ENCODE measurements at places on chromosomes 3 and 15. TPM values are rescaled to one million over a fixed set of nuclear protein-coding genes. Genes with fewer than 3 reads are reported as not detected.

B3GNT5 gene
- 29.4 TPM for total RNA-seq

DOCK3 gene
- 0.16 TPM for total RNA-seq

DNA sequence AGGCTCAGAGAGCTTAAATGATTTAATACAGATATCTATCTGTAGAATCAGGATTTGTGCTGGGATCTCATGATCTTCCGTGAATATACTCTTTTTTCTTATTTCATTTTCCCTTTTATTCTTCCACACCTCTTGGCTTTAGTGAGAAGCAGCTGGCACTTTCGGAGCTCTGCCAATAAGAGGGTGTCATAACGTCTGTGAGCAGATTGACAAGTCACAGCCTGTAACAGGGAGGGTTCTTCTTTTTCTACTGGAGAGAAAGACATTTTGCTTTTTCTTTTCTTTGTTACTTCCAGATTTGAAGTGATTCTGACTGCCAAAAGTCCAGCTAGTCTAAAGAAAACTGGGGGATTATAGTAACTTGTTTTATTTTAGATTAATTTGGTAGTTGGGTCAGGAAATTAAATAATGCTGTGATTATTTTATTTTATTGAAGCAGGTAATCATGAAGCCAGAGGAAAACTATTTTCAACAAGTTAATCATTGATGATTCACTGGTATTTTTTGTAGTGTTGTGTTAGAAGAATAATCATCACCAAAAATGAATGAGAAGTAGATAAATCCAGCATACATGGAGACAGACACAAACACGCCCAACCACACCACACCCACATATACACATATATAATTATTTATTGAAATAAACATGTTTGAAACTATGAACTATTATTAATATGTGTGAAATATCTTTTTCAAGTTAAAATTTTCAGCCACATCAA, 69.8 kb downstream of the TNFAIP8L3 start:
- H3K27me3 ChIP-seq = no peaks in the 10 kb centered on the region
- H3K36me3 ChIP-seq = no peaks in the 10 kb centered on the region
- H3K4me1 ChIP-seq = no peaks in the 10 kb centered on the region
- no peak overlapping the region for H3K27ac ChIP-seq

DNA sequence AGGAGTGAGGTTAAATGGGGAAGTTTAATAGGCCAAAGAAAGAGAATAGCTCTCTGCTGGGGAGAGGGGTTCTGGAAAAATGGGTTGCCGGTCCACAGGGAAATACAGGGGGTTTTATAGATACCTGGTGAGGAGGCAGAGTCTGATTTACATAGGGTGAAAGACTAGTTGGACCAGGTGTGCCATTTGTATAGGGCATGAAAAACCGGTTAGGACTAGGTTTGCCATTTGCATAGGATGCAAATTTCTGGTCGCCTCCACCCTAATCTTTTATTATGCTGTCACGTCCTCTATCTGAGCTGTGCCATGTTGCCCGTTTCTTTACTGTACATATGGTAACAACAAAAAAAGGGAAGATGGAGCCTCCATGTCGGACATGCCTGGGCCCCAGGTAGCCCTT, 960.1 kb downstream of the FHIT start:
- H3K27me3 ChIP-seq = no peaks in the 10 kb centered on the region
- no peak overlapping the region for H3K4me3 ChIP-seq
- no peak overlapping the region for H3K27ac ChIP-seq

DNA sequence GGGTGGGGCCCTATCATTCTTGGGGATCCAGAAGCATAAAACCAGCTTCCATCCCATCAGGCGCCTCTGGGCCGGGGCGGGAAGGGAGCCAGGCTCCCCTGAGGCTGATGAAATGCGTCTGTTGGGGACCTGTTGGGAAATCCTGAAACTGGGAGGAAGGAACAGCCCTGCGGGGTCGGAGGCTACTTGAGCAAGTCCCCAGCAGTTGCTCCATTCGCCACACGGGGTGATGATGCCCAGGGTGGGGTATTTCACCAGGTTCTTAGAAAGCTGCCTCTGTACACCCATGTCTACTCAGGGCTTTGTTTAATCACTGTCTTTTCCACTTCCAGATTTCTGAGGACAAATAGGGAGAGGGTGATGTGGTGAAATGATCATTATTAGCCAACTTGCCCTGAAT, 25.4 kb upstream of the TSEN2 start:
- no peaks in the 10 kb centered on the region for H3K36me3 ChIP-seq
- no peak overlapping the region for H3K4me3 ChIP-seq
- DNase-seq = no peak
- peaks cover 14% of the 10 kb centered on the region for H3K4me1 ChIP-seq
- H3K27ac ChIP-seq = no peak overlapping the region

DNA sequence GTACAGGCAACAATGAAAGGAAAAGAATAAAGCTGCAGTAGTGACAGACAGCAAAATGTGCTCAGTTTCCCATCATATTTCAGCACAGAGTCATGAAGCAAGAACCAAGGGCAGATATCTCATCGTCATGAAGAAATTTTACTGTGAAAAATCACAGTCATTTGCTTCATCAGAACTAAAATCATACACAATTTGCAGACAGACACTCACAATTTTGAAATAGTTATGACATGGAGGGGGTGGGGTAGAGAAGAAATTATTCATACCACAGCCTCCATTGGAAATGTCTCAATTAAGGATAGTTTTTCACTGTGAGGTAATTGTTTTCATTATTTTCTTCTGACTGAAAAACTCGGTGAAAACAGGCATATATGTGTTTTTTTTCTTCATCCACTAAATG, 78.8 kb upstream of the CNTN3 start:
- no peaks in the 10 kb centered on the region for H3K36me3 ChIP-seq
- no peaks in the 10 kb centered on the region for H3K27me3 ChIP-seq
- no peak overlapping the region for H3K27ac ChIP-seq
- H3K4me3 ChIP-seq = no peak overlapping the region
- DNase-seq = no peak

GRCh38 chr15:40769274-40770146, at the start of gene C15orf62:
Gene C15orf62, plus strand, starts transcription at chr15:40769980. Its CDS starts 516 bp downstream, at chr15:40770496.
- H3K4me3 ChIP-seq = no peak within 1 kb of the TSS
- H3K27ac ChIP-seq = peak within 1 kb of the TSS; percentile 46
- H3K27me3 ChIP-seq = no peaks in the 10 kb centered on the region
- peak; percentile 65 for DNase-seq
- H3K36me3 ChIP-seq = no peaks in the 10 kb centered on the region

DNA sequence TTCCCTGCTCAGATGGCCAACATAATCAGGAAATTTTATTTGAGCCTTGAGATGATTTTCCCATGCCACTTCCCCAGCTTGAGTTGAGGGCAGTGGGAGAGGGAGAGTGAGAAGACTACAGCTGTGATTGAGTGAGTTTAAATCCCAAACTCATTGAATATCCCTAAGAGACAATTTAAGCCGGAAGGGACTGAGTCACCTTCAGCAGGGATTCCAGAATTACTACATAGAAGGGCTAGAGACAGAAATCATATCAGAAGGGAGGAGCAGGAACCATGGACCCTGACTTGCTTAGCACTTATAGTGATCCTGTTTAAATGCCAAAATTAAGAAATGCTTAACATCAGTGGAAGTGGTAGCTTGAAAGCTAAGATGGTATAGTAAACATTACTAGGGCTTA, 312.2 kb upstream of the SLCO3A1 start:
- no peaks in the 10 kb centered on the region for H3K36me3 ChIP-seq
- DNase-seq = no peak

- H3K27me3 ChIP-seq = no peaks in the 10 kb centered on the region
- H3K27ac ChIP-seq = no peak overlapping the region
- no peaks in the 10 kb centered on the region for H3K36me3 ChIP-seq
- no peak overlapping the region for H3K4me3 ChIP-seq
- no peak for DNase-seq
These were observed 97.7 kb upstream of the ATP2B2 start for GRCh38 chr3:10602769-10603768.

LSAMP gene
- total RNA-seq = not detected

GRCh38 chr3:100105501-100105900, 8.8 kb downstream of the FILIP1L start:
- no peak for DNase-seq
- no peak overlapping the region for H3K27ac ChIP-seq
- no peaks in the 10 kb centered on the region for H3K27me3 ChIP-seq
- peaks cover 8% of the 10 kb centered on the region for H3K4me1 ChIP-seq

All from endothelial cell of umbilical vein (primary cell).